ENCODE measurements at places on chromosomes 5 and 9.

- DNase-seq, result no peak
These were observed 229.6 kb downstream of the TMEM167A start for GRCh38 chr5:82847562-82847961.

- DNase-seq, result peak; percentile 34
These were observed 214.2 kb downstream of the SPATA31D1 start for GRCh38 chr9:82202808-82203207.

DNA sequence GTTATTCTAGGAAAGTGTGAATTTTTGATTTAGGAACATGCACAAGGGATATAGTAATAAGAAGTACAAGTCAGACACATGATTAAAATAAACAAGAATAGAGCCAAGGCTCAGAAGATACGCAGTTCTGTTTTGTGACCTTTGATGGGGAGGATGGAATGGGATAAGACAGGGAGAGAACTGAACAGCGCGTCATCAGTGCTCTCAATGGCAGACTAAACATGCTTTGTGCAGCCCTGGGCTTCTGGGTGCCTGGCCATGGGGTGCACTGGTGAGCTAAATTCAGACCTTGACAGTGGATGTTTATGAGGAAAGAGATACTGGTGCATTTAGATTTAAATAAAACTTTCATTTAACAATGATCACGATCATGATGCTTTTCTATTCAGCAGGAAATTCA, 309.7 kb downstream of the ARHGEF28 start:
- no peak for DNase-seq

- no peak for DNase-seq
These were observed 121.6 kb upstream of the LIFR start for GRCh38 chr5:38678076-38678475.

GRCh38 chr5:7146886-7147285, 249.1 kb upstream of the ADCY2 start:
- DNase-seq, result no peak

- no peak for DNase-seq
These were observed 14.8 kb upstream of the CEMIP2 start for GRCh38 chr9:71783120-71783523.

DNA sequence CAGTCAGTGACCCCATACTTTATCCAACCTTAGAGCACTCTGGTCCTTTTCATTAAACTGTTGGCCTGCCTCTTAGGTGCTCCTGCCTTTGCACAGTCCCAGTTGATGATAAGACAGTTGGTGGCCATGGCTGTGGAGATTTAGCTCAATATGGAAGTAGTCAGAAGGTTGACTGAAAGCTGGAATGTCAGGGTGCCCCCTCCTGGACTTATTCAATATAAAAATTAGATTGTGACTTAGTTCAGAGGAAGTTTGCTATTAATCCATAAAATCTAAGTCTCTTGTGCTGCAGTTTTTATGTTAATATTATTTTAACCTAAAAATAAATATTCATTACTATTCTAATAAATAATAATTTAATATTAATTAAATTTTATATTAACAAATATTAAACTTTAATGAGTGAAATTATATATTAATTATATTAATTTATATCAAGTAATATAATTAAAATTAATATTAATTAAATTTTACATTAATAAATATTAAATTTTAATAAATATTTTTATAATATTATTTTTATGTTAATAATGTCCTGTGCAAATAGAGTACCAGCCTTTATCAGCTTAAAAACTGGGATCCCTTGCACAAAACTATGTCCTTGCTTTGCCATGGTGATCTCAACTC, 77.7 kb upstream of the ADAMTSL1 start:
- no peak for DNase-seq

DNA sequence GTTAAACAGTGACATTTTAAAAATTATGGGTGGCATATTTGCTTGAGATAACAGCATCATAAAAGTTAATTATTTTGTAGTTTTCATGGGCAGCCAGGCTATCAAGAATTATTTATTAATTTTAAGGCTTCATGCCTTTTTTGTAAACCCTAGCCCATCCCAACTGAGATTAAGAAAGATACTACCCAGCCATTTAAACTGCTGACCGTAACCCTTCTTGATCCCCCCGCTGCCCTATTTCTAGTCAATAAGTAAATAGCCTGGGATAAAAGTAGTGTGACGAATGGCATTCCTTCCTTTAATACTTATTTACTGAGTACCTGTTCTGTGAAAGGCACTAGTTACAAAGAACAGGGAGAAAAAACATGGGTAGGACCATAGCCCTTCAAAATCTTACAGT, 88.3 kb downstream of the DROSHA start:
- DNase-seq, result no peak

DNA sequence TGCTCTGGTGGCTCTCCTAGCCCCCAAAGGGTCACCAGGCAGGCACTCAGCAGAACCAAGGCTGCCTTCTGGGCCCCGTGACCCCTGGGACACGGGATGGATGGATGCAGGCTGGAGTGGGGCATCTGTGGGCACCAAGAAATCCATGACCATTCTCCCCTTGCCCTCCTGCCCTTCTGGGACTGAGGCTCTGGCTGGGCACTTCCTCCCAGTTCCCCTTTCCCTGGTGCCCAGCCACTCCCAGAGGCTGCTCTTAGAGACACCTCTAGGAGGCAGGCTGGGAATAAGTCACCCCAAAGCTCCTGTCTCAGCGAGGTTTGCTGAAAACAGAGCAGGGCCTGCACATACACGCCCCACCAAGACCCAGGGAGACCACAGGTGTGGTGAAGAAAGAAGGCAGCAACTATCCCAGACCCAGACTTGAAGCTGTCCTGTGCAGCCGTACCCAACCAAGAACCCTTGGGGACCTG, 943 bp downstream of the STING1 start:
- no peak for DNase-seq

Measured in kidney epithelial cell (primary cell).